GM12892 (cell line): ENCODE measurements at places on chromosomes 2 and 18.

GRCh38 chr2:112162341-112162740 lies 24.2 kb downstream of the FBLN7 start:
- DNase-seq = no peak

GRCh38 chr2:219545295-219545942 lies 1.6 kb downstream of the TMEM198 start:
- DNase-seq = no peak

DNA sequence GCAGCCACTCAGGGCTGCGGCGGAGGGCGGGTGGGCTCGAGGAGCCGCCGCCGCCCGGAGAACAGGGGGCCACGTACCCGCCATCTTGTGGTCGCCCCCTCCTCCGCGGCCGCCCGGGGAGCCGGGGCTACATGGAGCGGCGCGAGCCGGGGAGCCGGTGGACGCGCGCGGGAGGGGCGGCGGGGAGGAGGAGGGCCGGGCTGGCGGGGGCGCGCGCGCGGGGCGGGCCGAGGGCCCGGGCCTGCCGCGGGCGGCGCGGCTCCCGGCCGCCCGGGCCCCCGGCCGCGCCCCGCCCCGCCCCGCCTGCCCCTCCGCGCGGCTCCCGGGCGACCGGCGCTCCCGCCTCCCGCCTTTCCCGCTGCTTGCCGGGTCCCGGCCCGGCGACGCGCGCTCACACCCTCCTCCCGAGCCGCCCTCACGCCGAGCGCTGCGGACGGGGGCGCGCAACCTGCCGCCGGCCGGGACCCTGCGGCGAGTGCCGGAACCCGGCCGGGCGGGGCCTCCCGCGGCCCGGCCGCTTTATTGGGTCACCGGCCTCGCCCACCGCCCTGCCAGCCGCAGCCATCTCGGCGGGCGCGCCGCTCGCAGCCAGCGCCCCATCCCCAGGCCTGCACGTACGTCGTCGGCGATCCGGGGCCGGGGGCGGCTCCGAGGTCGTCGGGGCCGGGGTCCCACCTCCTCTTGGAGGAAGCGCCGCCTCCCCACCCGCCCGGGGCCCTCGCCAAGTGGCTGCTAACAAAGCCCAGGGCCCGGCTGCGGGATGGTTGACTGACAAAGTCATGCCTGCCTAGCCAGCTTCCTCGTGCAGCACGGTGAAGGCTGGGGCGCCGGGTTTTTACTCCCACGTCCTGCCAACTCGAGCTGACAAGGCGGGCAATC lies at the start of gene PPP4R1:
TSS of gene PPP4R1 (minus strand) at position 159 of the 879 bp plus-strand sequence. CDS start at position 84, 75 bp downstream.
- DNase-seq = peak; percentile 65

GRCh38 chr2:37367310-37367709 lies 22.9 kb downstream of the QPCT start:
- DNase-seq = no peak

DNA sequence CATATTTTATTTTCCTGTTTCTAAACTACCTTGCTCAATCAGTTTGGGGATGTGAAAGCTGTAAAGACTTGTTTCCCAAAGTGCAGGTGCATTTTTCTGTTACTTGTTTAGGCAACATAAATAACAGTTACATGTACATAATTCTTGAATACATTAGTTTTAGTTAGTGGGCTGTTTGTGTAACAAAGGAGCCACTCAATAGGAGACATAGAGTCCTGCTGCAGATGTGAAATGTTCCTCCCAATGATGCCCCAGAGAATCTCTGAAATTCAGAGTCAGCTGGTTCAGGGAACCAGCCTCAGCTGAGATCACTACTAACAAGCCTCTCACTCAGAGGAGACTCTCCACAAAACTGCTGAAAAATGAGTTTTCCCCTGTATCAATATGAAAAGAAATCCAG lies 91.5 kb upstream of the TWSG1 start:
- DNase-seq = no peak
